SJCRH30 (cell line): ENCODE measurements at places on chromosomes 2 and 18.

DNA sequence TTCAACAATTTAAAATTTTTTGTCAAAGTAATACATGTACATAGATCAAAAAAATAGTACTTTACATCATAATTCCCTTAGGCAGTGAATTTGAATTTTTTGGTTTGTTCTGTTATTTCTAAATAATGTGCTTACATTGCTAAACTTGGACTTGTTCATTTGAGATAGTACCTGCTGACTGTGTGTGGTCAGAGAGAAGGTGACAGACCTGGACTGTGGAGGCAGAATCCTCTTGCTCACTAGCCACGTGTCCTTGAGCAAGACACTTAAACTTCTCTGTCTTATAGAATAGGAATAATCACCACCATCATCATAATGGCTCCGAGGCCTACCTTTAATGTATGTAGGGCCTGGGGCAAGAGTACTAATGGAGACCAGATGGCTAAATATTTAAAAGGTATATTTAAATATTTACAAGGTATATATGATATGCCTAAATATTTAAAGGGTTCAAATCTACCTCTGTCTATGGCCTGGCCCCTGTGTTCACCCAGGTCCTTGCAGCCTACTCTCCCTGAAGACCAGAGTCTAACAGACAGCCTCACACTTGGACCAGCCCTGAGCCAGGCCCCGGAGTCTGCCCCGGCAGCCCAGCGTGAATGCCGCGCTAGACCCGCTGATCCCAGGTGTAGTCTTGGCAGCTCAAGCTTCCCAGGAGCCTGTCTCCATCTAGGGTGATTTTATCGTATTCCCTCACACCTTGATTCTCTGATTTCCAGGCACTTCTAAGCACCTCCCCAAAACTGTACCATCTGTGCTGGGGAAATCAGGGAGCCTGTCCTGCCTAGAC is 33.5 kb downstream of the ZNF532 start:
- no peak for DNase-seq

GRCh38 chr18:35477497-35477896 is 20.3 kb downstream of the INO80C start:
- DNase-seq = no peak

- DNase-seq = peak; percentile 83
Measured at GRCh38 chr2:169528271-169528701, 18.8 kb downstream of the KLHL41 start.

GRCh38 chr18:69233465-69234054 is 167.1 kb upstream of the DOK6 start:
- no peak for DNase-seq

- no peak for DNase-seq
Measured at GRCh38 chr18:24584205-24584604, 123.8 kb downstream of the HRH4 start.

GRCh38 chr2:237122214-237122666 is 36.6 kb downstream of the COPS8 start:
- DNase-seq = peak; percentile 80

- no peak for DNase-seq
Measured at GRCh38 chr2:203590496-203590895, 55.4 kb upstream of the RAPH1 start.

GRCh38 chr2:122251158-122251557 is 495.7 kb downstream of the TSN start:
- no peak for DNase-seq

- DNase-seq = no peak
Measured at GRCh38 chr2:14023558-14023957, 609.0 kb upstream of the LRATD1 start.

DNA sequence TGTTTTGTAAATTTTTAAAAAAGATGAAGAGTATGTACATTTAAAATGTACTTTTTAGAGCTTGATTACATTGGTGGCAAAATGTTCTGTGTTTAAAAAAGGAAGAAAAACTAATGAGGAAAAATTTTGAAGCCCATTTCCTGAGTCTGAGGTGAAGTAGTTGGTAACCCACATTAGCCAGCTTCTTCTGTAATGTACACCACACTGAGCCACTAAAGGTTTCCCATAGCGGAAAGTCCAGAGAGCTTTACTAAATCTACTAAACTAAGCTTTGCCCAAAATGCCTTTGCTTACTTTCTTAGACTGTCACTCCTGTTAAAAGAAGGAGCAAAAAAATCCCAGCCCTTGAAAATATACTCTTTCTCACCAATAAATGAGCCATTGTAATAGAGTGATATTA is 804.8 kb upstream of the ZEB2 start:
- no peak for DNase-seq

DNA sequence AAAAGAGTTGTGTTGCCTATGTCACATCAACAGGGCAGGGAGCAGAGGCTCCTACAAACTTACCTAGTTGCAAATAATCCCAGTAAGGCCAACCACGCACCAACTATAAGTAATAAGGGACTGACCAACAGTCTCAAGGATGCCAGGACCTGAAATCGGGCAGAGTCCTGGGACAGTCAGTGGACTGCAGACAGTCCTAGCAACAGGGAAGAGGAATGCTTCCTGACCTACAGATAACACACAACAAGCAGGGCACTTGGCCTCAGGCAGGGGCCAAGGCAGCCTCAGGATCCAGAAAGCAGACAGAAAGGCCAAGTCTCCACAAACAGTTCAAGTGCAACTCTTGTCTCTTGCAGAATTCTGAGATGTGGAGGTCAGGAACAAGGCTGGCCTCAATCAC is 56.2 kb downstream of the GALNT14 start:
- DNase-seq = no peak

- DNase-seq = no peak
Measured at GRCh38 chr2:3467654-3468053, 51.7 kb downstream of the ADI1 start.
